ENCODE measurements at places on chromosomes 2 and 18. TPM values are rescaled to one million over a fixed set of nuclear protein-coding genes. Genes with fewer than 3 reads are reported as not detected.

Gene HDHD2
- total RNA-seq = 40.8 TPM

Gene UNC80
- total RNA-seq = not detected

Gene AGAP1
- total RNA-seq = 1.8 TPM

Gene HOXD9
- total RNA-seq = not detected

Gene CAD
- total RNA-seq = 146 TPM

Gene MYCN
- total RNA-seq = not detected
